ENCODE measurements at places on chromosomes 6 and 20.

GRCh38 chr6:73139681-73140383 is 85.5 kb downstream of the KHDC1L start:
- DNase-seq = no peak

- no peak for DNase-seq
These were observed 45.3 kb downstream of the ELOVL4 start for GRCh38 chr6:79902046-79902445.

- no peak for DNase-seq
These were observed 604.4 kb upstream of the NOX3 start for GRCh38 chr6:156060013-156060412.

DNA sequence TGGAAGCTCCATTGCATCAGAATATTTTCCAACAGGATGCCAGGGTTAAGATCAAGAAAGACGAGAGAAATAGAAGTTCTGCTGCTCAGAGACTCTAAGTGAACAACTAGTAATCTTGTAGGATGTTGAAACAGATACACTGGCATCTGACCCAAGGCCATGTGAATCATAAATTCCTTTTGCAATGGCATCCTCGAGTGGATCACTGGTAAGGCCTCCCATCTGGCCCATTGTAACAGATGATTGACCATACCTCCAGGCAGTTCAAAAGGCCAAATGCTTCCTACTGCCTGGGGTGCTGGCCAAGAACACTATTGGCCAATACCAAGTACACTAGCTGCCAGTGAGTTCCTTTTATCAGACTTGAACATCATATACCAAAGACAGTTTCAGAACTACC is 9.9 kb upstream of the SLC17A3 start:
- DNase-seq = no peak

GRCh38 chr6:6856538-6857523 is 250.9 kb upstream of the RREB1 start:
- DNase-seq = peak; percentile 13

DNA sequence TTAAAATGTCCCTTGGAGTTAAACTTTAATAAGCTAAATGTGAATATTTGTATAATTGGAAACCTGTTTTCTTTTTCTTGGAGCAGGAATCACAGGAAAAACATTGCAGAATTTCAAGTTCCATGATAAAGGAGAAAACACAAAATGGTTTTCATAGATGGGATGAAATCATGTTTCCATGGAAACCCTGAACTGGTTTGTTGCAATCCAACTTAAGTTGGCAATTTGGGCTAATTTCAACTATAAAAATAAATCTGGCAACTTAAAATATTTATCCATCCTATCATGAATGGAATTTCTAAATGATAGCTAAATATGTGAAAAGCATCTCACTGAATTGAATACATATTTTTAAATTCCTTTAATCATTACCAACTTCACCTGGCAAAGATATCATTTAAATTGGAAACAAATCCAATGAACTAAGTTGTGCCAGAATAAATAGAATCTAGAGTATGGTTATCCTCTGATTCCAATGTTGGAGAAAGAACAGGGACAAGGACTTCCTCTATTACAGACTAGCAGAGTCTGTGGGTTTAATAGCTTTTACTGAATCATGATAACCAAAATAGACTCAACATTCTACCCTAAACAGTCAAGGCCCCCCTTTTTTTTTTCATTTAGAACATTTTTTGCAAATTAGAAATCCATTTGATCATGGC is 33.2 kb downstream of the COL21A1 start:
- DNase-seq = no peak

DNA sequence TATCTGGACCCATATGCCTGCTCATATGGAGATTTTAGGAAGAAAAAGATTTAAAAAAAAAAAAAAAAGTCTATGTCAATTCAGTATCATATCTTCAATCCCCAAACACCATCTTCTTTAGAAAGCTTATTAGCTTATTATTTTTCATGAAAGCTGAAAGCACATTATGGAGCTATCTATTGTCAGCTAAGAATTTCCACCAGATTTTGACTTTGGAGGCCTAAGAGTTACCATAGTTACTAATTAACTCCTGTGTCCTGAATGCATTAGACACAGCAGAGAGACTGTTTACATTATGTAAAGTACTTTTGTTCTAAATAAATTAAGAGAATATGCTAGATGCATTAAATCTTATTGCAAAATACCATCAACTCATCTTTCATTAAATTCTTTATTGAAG is 255.5 kb upstream of the NRSN1 start:
- no peak for DNase-seq

DNA sequence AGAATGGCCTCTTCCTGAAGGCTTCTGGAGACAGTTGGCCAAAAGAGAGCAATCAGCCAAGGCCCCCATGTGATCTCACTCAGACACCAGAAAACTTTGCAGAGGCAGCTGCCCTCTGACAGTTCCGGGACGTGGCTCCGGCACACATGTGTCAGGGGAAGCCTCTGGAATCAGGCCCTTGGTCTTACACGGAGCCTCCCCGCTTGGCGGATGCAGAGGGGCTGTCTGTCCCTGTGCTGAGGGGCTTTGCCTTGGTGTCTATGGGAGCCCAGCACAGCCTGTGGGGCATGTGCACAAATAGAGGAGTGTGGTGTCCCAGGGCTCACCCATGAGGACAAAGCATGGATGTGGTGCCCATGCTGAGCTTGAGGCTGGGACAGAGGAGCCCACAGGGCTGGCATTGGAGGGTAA is 13.8 kb downstream of the SIGLEC1 start:
- DNase-seq = no peak

DNA sequence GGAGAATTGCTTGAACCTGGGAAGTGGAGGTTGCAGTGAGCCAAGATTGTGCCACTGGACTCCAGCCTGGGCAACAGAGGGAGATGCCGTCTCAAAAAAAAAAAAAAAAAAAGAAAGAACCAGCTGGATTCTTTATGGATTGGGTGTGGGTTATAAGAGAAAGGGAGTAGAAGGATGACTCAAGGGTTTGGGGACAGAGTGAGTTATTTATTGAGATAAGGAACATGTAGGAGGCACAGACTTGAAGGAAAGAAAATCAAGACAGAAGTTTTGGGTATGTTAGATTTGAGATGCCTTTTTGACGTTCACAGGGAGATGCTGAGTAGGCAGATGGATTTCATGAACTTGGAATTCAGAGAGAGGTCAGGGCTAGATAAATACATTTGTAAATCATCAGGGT is 47.6 kb downstream of the KIZ start:
- no peak for DNase-seq

DNA sequence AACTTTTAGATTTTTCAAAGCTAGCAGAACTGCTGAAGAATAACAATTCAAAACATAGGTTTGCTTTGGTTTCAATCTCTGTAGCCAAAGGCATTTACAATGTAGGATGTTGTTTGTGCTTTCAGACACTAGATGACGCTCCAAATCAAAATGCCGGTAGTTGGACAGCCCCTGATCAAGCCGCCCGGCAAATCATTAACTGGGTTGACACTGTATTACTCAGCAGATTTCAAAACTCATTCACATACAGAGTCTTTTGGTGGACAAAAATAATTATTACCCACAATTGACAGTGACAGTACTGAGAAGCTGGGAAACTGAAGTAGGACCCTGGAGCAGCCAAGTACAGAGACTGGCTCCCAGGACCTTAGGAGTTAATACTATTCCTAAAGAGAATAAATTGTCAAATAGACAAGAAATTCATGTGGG is 21.3 kb upstream of the HFE start:
- DNase-seq = peak; percentile 81

DNA sequence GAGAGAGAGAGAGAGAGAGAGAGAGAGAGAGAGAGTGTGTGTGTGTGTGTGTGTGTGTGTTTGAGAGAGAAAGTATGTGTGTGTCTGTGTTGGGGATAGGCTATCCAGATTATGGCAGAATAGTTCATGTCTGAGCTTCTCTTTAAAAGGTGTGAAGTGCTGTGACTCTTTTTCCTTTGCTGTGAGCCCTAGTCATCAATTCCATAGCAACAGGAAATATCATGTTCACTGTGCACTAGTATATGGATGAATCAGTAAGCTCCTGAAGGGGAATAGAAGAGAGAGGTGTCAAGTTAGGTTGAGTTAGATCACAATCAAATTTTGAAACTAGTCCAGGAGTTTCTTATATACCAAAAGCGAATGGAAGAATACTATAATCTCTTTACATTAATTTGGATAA is 318.7 kb downstream of the RFPL4B start:
- DNase-seq = no peak

- DNase-seq = no peak
These were observed 12.5 kb upstream of the RANBP9 start for GRCh38 chr6:13724182-13724581.

DNA sequence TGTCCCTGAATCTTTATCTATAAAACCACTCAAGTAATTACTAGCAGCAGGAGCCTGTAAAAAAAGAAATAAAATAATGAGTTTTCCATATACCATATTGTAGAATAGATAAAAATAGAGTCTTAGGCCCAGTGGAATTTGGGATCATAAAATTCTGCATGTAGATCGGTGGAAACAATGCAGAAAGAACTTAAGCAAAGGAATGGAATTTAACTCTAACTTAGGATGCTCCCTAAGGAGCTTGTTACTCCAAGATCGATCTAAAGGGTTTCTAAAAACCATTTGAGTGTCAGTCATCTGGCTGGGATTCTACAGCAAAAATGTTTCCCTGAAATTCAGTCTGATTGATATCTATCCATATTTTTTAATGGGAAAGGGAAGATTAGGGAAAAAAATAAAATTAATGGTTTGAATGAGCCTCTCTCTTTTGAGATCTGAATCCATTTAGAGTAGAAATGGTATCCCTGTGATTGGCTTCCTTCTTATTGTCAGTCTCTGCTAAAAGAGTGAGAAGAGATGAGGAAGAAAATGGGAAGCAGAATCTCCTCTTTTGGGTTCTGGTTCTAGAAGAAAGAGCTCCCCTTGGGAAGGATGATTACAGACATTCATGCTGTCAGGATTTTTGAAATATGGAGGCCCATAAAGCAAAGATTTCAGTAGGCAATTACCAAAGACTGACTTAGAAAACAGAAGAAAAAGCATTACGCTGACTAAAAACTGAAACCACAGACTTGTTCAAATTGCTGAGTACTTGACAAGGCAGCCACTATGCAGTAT is 564.3 kb upstream of the MARCKS start:
- DNase-seq = no peak

- DNase-seq = no peak
These were observed 57.3 kb downstream of the EYA2 start for GRCh38 chr20:46951840-46952497.

DNA sequence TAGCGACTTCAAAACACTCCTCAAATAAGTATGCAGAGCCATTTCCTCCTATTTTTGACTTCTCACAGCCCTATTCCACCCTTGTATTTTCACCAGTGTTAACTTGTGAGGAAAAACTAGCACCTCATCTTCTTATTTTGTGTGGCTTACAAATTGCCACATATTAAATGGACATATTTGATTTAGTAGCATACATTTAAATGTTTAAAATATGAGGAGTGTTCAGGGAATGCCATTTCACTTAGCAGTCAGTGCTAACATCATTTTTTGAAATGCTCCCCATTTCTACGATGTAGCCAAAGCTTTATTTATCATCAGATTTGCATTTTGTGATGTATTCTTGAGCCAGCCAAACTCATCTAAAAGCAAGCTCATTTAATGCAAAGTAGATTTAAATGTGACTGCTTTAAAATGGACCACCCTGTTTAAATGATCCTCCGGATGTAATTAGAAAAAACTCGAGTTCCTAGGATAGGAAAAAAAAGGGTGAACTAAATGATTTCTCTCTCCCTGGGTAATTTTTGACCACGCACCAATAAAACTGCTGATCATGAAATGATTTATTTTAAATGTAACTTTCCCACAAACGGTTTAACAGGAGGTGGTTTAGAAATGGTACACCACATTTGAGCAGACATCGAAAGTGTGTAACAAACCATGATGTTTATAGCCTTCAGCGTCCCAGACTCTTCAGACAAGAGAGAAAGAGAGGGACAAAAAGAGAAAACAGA is 172.6 kb downstream of the CD83 start:
- DNase-seq = peak; percentile 83

DNA sequence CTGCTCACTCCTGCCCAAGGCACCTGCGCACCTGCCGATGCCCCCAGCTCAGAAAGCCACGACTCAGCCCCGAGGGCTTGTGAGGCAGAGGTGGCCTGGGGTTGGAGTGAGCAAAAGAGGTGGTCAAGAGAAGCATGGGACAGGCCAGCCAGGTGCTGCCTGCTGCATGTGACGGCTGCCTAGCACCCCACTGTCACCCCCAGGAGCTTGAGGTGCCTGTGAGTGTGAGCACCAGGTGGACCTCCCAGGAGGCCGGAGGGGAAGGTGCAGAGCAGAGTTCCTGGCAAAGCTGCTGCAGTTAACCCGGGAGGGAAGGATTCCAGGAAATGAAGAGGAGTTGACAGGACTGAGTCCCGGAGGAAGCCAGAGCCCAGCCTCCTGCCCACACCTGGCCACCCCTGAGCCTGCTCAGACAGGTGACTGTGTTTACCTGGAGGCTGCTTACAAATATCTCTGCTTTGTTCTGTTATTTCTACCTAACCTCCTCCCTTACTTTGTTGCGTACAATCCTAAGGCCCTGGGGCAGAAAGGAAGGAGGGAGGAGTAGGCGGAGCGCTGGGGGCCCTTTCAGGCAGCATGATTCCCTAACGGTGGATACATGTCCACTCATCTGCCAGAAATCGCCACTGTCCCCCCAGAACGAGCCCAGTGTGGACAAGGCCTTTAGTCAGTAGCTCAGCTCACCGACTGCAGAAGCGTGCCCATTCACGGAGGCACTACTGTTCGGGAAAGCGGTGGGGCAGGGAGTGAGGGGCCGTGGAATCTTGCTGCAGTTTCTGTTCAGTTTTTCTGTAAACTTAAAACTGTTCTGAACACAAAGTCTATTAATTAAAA is 87.5 kb upstream of the MPC1 start:
- no peak for DNase-seq

- DNase-seq = no peak
These were observed 515.2 kb downstream of the MAFB start for GRCh38 chr20:40173872-40174271.

DNA sequence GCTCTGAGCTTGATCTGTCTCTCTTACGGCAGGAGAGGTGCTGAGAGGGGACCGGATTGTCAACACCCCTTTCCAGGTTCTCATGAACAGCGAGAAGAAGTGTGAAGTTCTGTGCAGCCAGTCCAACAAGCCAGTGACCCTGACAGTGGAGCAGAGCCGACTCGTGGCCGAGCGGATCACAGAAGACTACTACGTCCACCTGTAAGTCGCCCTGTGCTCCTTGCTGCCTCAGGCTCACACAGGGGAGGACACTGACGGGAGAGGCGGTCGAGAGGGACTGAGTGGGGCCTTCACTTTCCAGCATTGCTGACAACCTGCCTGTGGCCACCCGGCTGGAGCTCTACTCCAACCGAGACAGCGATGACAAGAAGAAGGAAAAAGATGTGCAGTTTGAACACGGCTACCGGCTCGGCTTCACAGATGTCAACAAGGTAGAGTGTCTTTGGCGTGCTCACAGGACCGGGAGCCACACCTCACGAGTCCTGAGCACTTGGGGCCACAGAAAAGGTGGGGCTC is 32.0 kb downstream of the TM9SF4 start:
- no peak for DNase-seq

- no peak for DNase-seq
These were observed 5.5 kb upstream of the OOEP start for GRCh38 chr6:73375216-73375615.

- peak; percentile 10 for DNase-seq
These were observed 31.1 kb downstream of the ARID1B start for GRCh38 chr6:156808287-156808686.

- no peak for DNase-seq
These were observed 150.3 kb upstream of the INSM1 start for GRCh38 chr20:20217621-20218020.
